ENCODE measurements at places on chromosomes 7 and 10.

DNA sequence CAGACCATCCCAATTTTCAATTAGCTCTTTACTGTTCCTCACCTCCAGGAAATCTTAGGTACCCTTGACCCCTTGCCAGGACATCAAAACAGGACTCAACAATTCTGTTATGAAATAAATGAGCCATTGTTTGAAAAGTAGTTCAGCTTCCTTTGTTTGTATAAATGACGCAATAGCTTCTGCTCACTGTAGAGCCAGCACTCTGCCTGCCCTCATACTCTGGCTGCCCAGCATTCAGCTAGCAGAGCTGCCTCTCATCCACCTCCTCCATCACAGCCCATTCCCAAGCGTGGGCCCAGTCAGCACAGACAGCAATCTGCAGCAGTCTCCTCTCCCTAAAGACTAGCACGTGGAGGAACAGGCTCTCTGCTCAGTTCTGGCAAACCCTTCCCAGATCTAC lies 478.6 kb downstream of the GRID1 start:
- DNase-seq, result no peak

DNA sequence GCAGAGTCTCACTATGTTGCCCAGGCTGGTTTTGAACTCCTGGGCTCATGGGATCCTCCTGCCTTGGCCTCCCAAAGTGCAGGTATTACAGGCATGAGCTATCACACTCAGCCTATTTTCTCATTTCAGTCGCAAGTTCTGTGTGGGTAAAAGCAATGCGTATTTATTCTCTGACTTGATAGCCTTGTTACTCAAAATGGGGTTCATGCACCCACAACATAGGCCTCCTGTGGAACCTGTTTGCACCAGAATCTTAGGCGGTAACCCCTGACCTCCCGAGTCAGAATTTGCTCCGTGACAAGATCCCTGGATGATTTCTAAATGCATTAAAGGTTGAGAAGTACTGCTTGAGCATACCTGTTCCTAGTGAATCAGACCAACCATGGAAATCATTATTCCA lies 7.3 kb downstream of the IL2RA start:
- no peak for DNase-seq

DNA sequence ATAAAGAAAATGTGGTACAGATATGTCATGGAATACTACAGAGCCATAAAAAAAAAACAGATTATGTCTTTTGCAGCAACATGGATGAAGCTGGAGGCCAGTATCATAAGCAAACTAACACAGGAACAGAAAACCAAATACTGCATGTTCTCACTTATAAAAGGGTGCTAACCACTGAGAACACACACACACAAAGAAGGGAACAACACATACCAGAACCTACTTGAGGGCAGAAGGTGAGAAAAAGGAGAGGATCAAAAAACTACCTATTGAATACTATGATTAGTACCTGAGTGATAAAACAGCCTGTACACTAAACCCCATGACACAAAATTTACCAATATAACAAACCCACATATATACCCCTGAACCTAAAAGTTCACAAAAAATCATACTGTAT lies 144.6 kb downstream of the TPK1 start:
- no peak for DNase-seq

- peak; percentile 26 for DNase-seq
Measured at GRCh38 chr10:100303724-100304319, 17.3 kb upstream of the BLOC1S2 start.

- DNase-seq, result no peak
Measured at GRCh38 chr10:132477398-132478340, 59.9 kb upstream of the INPP5A start.

GRCh38 chr10:122124808-122125207 lies 135.8 kb downstream of the TACC2 start:
- DNase-seq, result no peak

DNA sequence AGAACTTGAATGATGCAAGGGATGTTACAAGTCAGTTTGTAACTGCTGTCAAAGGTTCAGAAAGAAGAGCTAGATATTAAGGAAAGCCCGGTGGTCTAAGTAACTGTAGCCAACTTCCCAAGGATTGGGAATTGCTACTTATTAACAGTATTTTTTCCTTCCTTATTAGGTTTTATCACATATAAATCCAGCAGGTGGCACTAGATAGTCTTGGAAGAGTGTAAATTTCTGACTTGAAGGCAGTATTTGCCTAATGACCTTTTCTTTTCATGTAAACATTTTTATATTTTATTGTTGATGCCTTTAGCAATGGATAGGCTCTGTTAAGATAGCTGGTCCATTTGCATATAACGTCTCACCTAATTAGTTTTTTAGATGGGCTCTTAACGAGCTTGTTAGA lies 51.2 kb downstream of the ANLN start:
- DNase-seq, result peak; percentile 28

Measured in EL (cell line).